Stimulated activated CD4-positive, alpha-beta T cell treated with anti-CD3 and anti-CD28 coated beads, Interleukin-4, amount 100 ng/mL, for 4 hours (primary cell): ENCODE measurements at places on chromosomes 13 and 19.
A peak's percentile ranks its signal among the peaks of the same experiment; 100 is the strongest.

DNA sequence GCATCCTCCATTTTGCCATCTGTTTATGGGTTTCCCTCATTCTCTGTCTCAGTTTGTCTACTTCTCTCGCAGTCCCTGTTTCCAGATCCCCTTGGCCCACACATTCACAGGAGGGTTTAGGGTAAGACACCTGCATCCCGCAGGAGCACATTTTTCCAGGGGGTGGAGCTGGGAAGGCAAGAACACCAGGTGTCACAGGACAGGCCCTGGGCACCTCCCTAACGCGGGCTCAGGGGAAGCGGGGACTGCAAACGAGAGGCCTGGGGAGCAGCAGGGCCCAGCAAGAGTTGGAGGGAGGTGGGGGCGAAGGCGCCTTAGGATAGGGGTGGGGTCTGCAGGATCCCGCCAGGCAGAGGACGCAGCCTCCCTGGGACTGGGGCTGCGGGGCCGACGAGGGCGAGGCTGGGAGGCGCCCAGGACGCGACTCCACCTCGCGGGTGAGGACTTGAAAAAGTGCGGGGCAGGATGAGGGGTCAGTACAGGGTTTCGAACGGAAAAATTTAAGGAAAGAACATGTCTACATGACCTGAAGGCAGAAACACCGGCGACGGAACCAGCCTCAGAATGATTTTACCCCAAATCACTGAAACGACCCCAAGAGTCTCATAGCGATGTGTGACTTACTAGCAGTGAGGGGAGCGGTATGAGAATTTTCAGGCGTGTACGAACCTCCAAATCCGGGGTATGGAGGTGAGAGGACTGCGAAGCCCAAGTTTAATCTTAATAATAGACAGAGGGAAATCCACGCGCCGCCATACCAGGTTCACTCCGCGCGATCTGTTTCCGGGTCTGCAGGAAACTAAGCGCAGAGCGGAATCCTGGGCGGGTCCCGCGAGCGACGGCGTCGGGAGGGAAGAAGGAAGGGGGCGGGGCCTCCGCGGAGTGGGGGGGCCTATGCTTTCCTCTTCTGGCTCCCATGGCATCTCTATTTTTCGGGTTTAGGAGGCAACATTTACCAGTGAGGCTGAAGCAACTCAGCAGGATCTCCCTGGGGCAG, 7.1 kb upstream of the ERVV-2 start:
- DNase-seq: no peak

DNA sequence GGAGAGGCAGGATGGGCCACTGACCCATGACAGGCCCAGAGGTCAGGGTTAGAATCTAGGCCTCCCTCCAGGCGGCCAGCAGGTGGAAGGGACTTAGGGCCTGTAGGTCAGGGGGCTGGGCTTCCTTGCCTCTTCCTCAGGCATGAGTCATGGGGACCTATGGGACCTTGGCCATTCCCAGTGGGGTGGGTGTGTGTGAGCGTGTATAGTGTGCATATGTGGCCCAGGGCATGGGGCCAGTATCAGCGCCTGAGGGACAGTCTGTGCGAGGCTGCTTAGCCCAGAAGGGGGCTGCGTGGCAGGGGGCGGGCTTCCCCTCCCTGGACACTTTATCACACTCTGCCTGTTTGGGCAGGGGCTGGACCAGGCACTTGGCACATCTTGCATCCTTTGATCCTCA, 13.3 kb downstream of the KCTD15 start:
- DNase-seq: no peak

DNA sequence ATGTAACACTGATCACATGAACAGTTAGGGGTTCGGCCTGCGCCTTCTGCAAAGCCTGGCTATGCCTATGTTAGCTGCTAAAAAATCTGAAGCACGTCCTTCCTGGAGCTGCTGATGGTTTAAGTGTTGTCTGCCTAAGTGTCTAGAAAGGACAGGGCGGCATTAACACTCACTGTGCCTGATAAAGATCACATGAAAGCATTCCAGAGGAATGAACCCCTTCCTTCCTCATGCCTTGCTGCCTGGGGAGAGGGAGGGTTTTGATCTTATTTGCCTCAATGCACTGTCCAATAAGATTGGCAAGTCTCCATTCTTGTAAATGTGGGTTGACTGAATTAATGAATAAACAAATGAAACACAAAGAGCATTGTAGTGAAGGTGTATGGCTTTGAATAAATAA, 5.2 kb downstream of the DOCK9 start:
- no peak for DNase-seq

GRCh38 chr19:7177926-7178325, 108.4 kb downstream of the ZNF557 start:
- DNase-seq: no peak

DNA sequence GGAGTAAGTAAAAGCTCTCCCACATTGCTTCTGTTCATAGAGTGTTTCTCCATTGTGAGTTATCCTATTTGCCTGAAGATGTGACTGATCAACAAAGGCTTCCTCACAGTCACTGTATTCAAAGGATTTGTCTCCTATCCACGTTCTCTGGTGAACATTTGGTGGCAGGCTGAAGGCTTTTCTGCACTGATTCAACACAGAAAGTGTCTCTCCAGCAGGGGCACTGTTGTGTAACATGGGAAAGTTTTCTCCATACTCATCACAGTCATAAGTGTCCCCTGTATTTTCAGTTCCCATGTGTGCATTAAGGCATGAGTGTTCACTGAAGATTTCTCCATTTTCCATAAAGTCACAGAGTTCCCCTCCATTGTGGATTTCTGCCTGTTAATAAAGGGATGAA, 17.6 kb downstream of the ZNF121 start:
- DNase-seq: no peak

- DNase-seq: no peak
These were observed 15.6 kb downstream of the KCTD4 start for GRCh38 chr13:45185286-45185685.

- DNase-seq: no peak
These were observed 25.9 kb downstream of the UBAC2 start for GRCh38 chr13:99226513-99226912.

DNA sequence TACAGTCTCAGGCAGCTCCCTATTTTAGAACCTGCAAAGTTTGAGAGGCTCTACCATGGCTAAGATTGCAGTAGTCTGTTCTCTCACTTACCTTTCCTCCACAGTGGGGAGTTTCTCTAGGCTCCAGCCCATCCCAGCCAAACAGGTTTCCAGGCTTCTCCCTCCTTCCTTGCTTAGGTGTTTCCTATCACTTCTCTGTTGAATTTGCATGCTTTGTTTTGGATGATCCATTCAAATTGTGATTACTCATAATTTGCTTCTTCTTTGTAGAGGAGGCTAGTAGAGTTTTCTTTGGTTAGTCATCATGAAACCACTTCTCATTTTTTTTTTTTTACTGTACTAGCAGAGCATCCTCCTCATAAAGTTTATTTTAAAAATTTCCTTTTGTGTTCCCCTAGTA, 1242.2 kb upstream of the MIR17HG start:
- DNase-seq: no peak

DNA sequence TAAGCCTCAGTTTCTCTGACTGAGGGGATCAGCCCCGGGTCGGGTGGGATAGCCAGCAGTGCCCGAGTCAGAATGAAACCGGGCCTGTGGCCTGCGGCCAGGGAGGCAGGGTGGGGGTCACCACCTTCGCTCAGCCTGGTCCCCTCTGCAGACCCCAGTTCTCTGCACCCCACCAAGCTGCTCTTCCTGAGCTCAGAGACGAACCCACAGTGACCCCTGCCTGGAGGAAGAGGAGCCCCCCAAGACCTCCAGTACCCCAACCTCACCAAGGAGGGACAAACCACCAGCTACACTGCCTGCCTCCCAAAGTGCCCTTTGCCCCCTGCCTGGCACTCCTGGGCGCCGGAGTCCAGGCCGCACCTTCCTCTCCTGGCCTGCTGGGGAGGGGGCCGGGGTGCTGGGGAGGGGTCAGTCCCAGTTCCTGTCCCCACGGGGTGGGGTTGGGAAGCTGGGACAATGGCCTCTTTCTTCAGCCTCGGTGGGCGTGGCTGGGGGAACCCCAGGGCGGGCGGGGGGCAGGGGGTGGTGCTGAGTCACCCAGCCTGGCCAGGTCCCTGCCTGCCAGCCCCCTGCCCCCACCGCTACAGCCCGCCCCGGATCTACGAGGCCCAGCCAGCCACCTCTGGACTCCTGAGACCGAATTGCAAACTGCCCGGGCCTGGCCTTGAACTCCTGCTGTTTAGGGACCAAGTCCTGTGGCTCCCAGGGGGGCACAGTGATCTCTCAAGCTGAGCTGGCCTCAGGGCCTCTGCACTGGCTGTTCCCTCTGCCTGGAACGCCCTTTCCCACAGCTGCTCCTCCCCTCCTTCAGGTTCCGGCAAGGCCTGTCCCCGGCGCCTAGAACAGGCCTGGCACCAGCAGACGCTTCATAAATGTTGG, 14.3 kb downstream of the ZBTB7A start:
- DNase-seq: no peak

DNA sequence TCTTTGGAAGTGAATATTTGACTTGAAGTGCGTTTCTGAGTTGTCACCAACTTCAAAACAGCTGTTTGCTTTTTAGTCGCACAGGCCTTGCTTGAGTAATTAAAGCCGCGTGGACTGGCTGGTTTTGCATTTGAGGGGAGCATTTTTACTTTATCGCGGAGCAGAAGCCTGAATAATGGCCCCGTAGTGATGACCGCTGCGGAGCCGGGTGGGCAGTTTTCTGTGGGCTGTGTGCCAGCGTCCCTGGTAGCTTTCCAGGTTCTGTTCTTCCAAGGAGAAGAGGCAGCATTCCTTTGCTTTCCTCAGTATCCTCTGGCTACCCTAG, 1.1 kb downstream of the NAA16 start:
- DNase-seq: no peak

GRCh38 chr13:93562676-93563075, 336.1 kb downstream of the GPC6 start:
- DNase-seq: no peak

- DNase-seq: no peak
These were observed 202.9 kb downstream of the SPRY2 start for GRCh38 chr13:80137994-80138393.

- DNase-seq: no peak
These were observed 584.5 kb downstream of the SLITRK1 start for GRCh38 chr13:83297586-83298290.

DNA sequence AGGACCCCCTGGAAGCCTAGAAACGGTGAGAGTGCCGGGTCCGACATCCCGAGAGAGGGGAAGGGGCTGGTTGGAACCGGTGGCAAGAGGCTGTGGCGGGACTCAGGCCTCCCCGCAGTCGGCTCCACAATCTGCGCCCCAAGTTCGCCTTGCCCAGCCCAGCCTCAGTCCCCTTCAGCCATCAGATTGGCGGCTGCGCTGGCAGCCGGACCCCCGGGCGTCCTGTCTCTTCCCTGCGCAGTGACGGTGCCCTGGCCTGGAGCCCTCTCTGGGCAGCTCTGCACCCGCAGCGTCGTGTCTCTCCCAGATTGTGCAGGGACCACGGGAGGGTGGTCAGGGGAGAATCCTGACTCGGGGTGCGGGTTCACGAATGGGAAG, 315 bp downstream of the ZNF492 start:
- no peak for DNase-seq

DNA sequence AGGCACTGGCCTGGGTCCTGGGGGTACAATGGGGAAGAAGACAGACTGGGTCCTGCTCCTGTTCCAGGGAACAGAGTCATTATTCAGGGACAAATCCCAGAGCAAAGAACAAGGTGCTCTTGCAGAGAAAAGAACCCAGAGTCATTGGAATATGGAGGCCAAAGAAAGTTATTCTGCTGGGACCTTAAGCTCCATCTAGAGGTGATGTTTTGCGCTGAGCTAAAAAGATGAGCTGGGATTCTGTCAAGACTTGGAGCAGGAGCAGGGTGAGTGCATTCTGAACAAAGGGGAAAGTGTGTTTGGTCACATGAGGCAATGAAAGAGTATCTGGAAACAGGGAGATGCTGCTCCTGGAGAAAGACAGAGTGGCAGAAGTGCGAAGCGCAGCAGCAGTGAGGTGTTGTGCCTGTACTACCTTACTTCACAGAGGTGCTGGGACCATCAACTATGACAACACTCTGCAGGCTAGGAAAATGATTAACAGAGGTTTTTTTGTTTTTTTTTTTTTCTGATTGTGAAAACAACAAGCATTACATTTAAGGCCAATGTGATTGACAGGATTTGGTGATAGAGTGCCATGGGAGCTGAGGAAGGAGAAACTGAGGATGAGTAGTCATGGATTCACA, 95.3 kb upstream of the TNFSF11 start:
- no peak for DNase-seq

- no peak for DNase-seq
These were observed 300.5 kb downstream of the SPRY2 start for GRCh38 chr13:80040196-80040980.

GRCh38 chr19:37874784-37875183, 31.6 kb downstream of the WDR87 start:
- no peak for DNase-seq

GRCh38 chr19:15238639-15239155, 6.4 kb upstream of the EPHX3 start:
- no peak for DNase-seq

DNA sequence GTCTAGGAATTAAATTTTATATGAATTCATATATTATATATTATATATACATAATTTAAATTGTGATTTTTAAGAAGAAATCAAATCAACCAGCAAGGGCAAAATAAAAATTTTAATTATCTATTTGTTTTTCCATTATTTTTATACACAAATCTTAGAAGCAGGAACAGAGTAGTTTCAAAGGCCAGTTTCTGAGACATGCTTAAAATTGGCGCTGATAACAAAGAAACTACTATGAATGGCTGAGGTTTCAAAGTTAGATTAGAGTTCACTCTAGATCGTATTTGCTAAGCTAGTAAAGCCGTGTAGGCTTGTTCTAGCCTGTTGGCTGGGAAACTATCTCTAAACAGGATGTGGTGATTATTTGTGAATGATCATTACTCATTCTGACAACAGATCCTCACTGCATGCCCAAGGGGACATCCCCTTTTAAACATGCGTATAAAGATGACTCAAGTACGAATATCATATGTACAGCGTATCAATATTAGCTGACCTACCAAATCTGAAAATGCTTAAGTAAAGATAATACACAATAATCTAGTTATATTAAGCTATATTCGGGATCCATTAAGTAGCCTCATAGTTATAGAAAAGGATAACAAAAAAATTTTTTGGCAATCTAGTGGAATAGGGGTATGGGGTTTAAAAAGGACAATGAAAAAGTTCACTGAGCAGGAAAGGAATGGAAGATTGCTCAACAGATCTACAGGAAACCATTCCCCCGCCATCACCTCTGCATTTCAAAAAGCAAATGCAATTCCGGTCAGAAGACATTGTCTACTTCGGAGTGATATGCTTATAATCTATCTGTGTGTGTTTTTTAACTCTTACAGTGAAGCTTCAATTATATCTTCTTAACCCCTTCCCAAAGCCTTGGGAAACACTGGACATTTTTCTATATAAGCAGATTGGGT, 150.1 kb downstream of the SHISA2 start:
- peak; percentile 47 for DNase-seq

GRCh38 chr19:39810424-39810823, 23.5 kb downstream of the DYRK1B start:
- no peak for DNase-seq
